Ureter (tissue), 1 donor: ENCODE measurements at places on chromosomes 4 and X. TPM values are rescaled to one million over a fixed set of nuclear protein-coding genes. Genes with fewer than 3 reads are reported as not detected.

P2RY4 gene
- 1.7 TPM for total RNA-seq

FAM9C gene
- 0.26 TPM for total RNA-seq

CFAP299 gene
- total RNA-seq: not detected

- peak; percentile 56 for DNase-seq
Observed at GRCh38 chr4:52837716-52838558, 24.2 kb upstream of the RASL11B start.

- DNase-seq: no peak
Observed at GRCh38 chrX:72621625-72622485, 49.2 kb upstream of the HDAC8 start.

DNA sequence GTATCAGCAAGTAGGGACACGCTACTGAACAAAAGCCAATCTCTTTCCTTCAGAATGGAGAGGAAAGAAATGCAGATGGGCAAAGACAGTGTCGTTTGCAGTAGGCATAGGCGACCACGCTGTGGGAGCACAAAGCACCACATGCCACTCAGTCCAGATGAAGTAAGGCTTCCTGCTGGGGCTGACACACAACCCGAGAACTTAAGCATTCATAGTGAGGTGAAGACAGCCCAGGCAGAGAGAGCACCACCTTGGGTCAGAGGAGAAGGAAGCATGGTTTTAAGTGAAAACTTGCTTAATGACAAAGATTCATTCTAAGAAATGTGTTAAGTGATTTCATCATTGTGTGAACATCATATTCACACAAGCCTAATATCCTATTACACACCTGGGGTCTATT is 238.8 kb downstream of the MGST2 start:
- DNase-seq: no peak

- DNase-seq: no peak
Observed at GRCh38 chrX:18041656-18042055, 179.0 kb downstream of the BEND2 start.

DNA sequence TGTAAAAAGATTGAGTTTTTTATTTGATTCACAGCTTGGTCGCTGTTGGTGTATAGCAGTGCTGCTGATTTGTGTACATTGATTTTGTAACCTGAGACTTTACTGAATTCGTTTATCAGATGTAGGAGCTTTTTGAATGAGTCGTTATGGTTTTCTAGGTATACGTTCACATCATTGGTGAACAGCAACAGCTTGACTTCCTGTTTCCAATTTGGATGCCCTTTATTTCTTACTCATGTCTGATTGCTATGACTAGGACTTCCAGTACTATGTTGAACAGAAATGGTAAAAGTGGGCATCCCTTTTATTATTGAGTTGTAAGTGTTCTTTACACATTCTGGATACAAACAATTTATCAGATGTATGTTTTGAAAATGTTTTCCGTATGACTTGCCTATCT is 76.0 kb downstream of the ADGRG4 start:
- no peak for DNase-seq

DNA sequence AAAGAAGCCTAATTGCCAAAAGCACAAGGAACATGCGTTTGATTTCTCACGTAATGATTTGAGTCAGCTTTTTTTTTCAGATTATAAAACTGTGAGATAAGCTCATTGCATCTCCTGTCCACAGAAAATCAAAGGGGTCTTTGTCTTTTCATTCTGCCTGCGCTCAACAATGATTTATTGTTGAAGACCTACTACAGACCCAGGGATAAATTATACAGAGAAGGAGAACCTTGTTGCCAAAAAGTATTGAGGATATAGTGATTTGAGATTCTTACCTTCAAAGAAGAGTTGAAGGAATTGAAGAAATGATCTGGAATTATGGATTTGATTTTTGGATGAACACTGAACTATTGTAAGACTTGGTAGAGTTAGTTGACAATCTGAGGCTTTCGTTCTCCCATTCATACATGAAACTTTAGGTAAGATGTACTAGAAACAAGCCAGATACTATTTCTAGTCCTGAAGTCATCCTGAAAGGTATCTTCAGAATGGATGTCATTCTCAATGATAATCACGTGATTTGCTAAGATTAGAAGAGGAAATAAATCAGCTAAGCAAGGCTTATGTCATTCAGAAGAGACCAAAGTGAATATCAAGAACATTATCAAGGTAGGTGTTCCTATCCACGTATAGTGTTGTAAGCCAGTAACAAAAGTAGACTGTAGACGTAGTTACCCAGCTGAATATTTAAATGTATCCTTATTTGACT is 71.1 kb upstream of the SCOC start:
- no peak for DNase-seq

- no peak for DNase-seq
Observed at GRCh38 chrX:150032742-150033141, 94.5 kb upstream of the EOLA2 start.

DNA sequence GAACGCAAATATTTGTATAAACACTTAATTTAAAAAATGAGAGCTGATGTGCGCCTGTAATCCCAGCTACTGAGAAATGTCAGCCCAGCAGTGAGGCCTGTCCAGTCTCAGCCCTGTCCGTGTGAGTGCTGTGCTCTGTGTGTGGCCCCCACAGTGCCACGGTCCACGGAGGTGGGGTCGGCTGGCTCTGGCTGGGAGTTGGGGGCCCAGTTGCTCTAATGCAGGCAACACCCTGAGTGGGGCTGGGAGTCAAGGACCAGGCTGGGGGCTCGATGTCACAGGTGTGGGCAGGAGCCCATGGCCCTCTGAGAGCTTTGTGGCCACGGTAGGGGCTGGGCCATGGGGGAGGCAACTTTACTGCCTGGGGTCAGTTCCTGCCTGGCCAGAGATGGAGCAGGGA is 12.8 kb downstream of the PCGF3 start:
- no peak for DNase-seq

GRCh38 chrX:14939644-14940043 is 66.4 kb downstream of the MOSPD2 start:
- DNase-seq: no peak
